ENCODE measurements at places on chromosomes 4 and X.

GRCh38 chr4:985123-985830, 1.6 kb upstream of the IDUA start:
- no peak for DNase-seq

DNA sequence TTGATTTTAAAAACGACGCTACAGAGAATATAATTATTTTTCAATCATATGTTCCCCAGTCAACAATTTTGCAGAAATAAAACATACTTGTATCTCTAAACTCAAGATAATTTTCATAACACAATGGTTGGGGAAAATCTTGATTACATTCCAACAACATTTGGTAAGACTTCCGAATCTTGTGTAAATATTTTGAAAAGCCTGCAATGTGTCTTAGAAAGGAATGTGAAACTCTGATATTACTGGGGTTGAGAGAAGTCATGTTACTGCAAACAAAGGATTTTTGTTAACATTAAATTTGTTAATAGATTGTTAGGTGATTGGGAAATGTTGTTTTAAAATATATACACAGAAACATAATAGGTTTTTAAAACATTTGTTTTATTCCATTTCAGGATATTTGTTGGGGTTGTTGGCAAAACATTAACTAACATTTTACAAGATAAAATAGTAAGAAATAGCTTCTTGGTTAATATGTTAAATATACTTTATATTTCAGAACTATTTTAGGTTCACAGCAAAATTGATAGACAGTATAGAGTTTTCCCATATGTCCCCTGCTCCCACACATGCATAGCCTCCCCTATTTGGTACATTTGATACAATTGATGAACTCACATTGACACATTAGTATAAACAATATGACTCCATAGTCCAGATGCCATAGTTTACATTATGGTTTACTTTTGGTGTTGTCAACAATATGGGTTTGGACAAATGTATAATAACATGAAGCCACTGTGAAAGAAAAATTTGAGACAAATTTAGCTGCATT, 218.6 kb upstream of the FAM47A start:
- no peak for DNase-seq

GRCh38 chr4:143524211-143524610, 10.7 kb downstream of the SMARCA5 start:
- no peak for DNase-seq

GRCh38 chr4:41081847-41082246, 132.5 kb downstream of the APBB2 start:
- no peak for DNase-seq

- DNase-seq = no peak
Observed at GRCh38 chr4:15451181-15451865, 18.4 kb upstream of the CC2D2A start.

DNA sequence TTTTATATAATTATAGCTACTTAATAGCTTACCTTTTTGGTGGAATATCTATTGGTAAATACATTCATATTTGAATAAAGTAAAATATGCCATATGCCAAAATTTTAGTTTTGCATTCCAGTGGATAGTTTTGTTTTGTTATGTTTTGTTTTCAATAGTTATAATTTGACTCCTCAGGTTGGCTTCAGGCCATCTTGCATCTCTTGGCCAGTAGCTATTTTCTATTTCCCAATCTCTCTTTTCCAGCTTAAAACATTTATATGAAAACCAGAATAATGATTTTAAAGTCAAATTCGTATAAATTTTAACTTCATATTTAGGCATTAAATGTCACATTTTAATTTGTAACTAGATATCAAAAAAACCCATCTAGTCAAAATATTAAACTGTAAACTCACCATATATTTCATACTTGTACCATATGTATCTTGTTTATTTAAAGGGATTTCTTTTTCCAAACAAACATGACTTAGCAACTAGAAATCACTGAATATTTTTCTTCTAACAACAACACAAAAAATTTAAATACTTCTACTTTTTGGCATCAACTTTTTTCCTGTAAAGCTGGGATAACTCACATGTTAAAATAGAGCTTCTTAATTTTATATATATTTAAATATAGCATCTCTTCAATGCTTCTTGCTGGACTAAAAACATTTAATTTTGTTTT, 1209.6 kb downstream of the PCDH7 start:
- no peak for DNase-seq

DNA sequence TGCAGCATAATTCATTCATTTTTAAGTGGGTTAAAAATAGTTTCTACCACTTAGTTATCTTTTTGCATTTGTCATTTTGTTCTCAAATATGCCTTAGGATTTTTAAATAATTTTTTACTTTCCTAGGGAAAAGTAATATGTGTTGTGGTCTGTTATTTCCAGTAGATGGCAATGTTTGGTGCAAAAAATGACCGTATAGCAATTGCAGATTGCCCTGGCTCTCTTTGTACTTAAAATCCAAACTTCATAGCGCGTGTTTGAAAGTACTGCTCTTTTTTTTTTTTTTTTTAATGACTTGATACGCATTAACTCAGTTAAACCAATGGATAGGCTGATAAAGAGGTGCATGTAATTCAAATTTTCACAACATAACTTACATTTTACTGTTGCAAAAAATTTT, 74.4 kb upstream of the RBMX start:
- no peak for DNase-seq

- no peak for DNase-seq
Observed at GRCh38 chrX:149818652-149819051, 36.9 kb downstream of the MAGEA9 start.

- DNase-seq = no peak
Observed at GRCh38 chr4:65007841-65008439, 598.7 kb upstream of the TECRL start.

DNA sequence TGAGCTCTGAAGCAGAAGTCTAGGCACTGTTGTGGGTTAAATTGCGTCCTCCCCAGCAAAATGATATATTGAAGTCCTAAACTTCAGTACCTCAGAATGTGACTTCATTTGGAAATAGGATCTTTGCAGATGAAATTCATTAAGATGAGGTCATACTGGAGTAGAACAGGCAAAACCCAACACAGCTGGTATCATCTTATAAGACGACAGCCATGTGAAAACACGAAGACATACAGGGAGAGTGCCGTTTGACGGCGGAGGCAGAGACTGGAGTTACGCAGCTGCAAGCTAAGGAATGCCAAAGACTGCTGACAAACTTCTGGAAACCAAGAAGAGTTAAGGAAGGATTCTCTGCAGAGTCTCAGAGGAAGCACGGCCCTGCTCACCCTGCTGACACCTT, 241.5 kb downstream of the MAML3 start:
- no peak for DNase-seq

- DNase-seq = no peak
Observed at GRCh38 chrX:96771486-96771885, 86.8 kb downstream of the DIAPH2 start.

DNA sequence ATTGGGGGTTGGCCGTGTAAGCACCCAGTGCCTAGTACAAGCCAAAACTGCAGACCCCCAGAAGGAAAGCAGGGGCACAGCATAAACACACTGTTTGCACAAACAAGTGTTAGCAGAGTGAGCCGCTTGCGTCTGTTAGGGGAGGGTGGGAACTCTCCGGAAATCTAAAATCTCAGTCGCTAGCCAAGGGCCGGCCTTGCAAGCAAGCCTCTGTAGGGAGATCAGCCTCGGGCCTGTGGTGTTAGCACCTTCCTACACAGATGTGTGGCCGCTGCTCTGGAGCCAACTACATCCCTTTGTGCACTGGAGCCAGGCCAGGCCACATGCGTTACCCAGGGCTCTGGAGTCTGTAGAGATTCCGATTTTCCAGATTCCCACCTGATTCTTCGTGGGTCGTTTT, 67.1 kb downstream of the GPR143 start:
- no peak for DNase-seq

GRCh38 chr4:7043284-7044136, at the start of gene TADA2B:
Gene TADA2B, plus strand, starts transcription at chr4:7043372. Its CDS starts 208 bp downstream, at chr4:7043580.
- DNase-seq = peak; percentile 39

Measured in dorsolateral prefrontal cortex (tissue), 122 donors.